ENCODE measurements at places on chromosomes 5 and 9. TPM values are rescaled to one million over a fixed set of nuclear protein-coding genes. Genes with fewer than 3 reads are reported as not detected.

DNA sequence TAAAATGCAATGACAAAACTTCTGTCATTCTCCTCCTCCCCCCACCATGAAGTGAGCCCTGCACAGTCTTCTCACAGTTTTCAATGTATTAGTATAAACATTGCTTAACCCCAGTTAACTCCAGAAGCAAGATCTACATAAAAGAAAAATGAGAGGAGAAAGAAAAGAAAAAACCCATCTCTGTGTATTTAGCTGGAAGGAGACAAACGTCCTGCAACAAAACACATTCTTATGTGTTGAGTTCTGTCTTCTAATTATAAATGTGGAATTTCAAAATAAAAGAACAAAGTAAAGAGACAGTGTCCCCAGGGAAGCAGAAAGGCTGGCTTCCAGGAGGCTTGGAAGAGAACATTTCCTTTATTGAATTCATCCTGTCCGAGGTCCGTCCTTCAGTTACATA, 491.9 kb upstream of the TUSC1 start:
- no peak for DNase-seq

The MOB3B gene
- total RNA-seq = 0.10 TPM

The PCA3 gene
- total RNA-seq = not detected

The MTREX gene
- total RNA-seq = 125 TPM
